Hair follicular keratinocyte (primary cell): ENCODE measurements at places on chromosomes 1 and 21. TPM values are rescaled to one million over a fixed set of nuclear protein-coding genes. Genes with fewer than 3 reads are reported as not detected.

OR2T29 gene
- not detected in 2 replicates for total RNA-seq

MTARC2 gene
- 0.70 and 2.5 TPM in 2 replicates for total RNA-seq

CHIA gene
- total RNA-seq = not detected in 2 replicates

KRTAP7-1 gene
- not detected in 2 replicates for total RNA-seq

FALEC gene
- not detected in 2 replicates for total RNA-seq

MAP10 gene
- 0.34 and 0.62 TPM in 2 replicates for total RNA-seq

BARHL2 gene
- not detected in 2 replicates for total RNA-seq

DNALI1 gene
- 0.04 and 0.23 TPM in 2 replicates for total RNA-seq

ZNF593 gene
- 55.7 and 57.6 TPM in 2 replicates for total RNA-seq

IKBKE gene
- total RNA-seq = 11.7 and 12.8 TPM in 2 replicates

HSF2BP gene
- 2.6 TPM in 2 replicates for total RNA-seq

PPM1J gene
- 6.6 and 18.3 TPM in 2 replicates for total RNA-seq

PRDM15 gene
- 3.7 and 4.6 TPM in 2 replicates for total RNA-seq
